ENCODE measurements at places on chromosomes 11 and 22. TPM values are rescaled to one million over a fixed set of nuclear protein-coding genes. Genes with fewer than 3 reads are reported as not detected.

The OR5B21 gene
- not detected for polyA plus RNA-seq

The WNT11 gene
- polyA plus RNA-seq, result 14.8 TPM

The DGAT2 gene
- 3.1 TPM for polyA plus RNA-seq

The GAB4 gene
- not detected for polyA plus RNA-seq

The CD6 gene
- 0.65 TPM for polyA plus RNA-seq

The KCNA4 gene
- polyA plus RNA-seq, result 0.30 TPM

DNA sequence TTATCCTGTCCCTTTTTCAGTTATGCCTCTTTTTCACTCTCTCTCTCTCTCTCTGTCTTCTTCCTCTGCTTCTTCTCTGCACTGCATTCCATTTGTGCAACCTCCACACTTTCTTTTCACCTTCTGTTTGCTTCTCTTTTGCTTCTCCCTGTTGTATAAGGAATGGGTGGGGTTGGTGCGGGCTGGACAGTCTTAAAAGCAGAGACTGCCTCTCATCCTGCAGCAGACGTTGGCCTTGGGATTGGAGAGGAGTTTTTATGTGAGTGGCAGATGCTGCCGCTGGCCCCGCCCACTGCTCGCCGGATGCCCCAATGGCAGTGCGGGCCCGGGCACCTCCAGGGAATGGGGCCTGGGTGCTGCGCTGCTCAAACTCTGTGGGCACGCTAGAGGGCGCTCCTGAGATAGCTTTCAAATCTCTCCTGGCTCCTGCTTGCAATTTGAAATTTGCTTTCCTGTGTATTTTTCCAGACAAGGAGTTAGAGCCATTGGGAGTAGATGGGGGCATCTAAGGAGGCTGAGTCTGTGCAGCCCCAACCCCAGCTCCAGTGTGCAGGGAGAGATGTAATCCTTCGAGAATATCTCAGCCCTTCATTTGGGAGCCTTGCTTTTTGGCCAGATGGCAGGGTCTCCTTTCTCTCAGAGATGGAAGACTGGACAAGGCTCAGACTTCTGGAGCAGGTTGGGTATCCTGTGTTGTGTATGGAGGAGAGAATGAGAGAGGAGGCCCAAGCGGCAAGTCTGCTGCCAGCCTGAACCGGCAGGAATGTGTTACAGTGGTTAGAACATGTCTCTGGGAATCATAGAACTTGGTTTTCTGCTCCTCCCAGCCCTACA, 81.2 kb downstream of the GRAMD1B start:
- DNase-seq, result peak; percentile 76

DNA sequence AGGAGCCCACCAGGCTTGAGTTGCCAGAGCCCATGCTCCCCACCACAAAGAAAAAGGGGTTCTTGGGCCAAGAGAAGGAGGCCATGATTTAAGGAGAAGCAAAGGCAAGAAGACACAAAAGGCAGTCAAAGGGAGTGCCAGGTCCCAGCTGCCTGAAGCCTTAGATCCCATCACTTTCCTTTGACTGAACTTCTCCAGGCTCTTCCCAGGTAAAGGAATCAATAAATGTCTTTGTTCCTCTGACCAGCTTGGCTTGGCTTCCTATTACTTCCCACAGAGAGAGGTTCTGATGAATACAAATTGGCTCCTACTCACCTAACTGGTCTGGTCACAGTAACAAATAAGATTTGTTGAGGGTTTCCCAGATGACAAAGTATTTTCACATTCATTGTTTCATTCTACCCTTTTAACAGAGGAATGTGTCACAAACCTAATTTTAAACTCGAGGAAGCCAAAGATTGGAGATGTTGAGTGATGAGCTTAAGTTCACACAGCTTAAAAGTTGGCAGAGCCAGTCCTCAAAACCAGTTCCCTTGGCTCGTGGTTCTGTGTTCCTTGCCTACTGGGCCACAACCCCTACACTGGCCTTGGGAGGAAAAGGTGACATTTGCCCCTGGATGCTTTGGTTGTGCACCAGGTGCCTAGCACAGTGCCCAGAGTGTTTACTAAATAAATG, 96.4 kb upstream of the SESN3 start:
- no peak for DNase-seq

- DNase-seq, result no peak
Measured at GRCh38 chr11:12209096-12209495, 98.7 kb downstream of the MICAL2 start.

DNA sequence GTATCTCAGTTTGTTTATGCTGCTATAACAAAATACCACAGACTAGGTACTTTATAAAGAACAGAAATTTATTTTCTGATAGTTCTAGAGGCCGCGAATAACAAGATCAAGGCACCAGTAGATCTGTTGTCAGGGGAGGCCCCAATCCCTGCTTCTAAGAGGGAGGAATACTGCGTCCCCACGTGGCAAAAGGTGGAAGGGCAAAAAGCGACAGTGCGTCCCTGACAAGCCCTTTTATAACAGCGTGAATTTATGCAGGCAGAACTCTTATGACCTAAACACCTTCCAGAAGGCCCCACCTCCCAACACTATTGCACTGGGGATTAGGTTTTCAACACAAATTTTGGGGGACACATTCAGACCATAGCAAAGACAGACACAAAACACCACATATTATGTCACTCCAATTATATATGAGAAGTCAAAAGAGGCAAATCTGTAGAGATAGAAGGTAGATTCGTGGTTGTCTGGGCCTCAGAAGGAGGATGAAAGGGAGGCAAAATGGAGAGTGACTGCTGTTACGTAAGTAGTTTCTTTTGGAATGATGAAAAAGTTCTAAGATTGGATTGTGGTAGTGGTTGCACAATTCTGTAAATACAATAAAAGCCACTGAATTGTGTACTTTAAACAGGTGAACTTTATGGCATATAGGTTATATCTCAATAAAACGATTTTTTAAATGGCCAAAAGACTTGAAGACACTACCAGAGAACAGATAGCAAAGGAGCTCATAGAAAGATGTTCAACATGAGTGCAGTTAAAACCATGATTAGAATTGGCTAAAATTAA, 30.1 kb upstream of the TNRC6B start:
- DNase-seq, result no peak

GRCh38 chr11:19359221-19360000, 118.7 kb upstream of the E2F8 start:
- no peak for DNase-seq

DNA sequence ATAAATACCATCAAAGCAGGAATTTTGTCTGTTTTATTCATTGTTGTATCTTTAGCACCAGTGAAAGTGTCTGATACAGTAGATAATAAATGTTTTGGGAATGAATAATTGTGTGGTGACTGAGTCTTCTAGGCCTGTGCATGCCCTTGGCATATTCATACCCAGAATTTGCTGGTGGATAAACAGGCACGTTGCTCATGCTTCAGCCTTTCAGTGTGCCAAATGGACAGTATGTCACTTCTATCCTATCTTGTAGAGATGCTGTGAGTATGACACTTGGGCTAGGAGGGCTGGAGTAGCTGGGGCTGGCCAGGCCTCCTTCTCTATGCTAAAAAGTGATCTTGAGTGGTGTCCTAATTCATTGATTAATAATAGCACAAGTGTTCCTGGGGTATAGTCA, 287.3 kb upstream of the DDI1 start:
- DNase-seq, result no peak

GRCh38 chr22:42892571-42893316, 35.7 kb upstream of the ARFGAP3 start:
- no peak for DNase-seq

DNA sequence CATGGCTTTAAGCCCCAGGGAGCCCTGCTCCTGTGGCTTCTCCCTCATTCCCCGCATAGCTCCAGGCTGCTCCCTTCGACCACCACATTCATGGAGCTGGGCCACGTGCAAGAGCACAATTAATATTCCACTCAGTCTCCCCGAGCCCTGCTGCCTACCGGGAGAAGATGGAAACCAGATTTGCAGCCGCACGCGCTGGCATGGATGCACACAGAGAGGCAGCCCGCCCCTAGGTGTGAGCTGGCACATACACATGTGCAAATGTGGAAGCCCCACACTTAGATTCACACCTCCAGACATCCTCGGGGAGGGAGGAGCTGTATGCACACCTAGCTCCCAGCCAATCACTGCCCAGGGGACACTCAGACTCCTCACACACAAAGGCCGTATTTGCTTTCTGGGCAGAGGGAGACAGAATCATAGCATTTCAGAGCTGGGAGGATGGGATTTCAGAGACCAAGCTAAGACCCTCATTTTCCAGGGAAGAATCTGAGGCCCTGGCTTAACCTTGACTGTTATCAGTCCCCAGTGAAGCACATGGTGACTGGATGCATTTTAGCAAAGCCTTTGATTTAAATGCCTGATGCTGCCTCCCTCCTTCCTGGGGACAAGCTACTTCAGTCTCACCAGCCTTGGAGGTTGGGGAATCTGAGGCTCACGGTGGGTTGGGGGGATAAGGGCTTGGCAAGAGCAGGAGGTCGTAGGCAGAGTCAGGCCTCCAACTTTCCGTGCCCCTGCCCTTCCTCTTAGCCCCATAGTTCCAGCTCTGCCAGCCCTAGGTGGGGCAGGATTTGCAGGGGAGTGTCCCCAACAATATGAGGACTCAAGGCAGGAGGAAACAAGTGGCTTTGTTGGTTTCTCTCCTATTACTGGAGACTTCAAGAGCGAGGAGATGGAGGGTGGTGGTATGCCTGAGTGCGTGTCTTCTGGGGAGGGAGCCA, 5.3 kb upstream of the CREB3L1 start:
- no peak for DNase-seq

GRCh38 chr11:82718307-82718706, 15.4 kb downstream of the FAM181B start:
- DNase-seq, result peak; percentile 57

DNA sequence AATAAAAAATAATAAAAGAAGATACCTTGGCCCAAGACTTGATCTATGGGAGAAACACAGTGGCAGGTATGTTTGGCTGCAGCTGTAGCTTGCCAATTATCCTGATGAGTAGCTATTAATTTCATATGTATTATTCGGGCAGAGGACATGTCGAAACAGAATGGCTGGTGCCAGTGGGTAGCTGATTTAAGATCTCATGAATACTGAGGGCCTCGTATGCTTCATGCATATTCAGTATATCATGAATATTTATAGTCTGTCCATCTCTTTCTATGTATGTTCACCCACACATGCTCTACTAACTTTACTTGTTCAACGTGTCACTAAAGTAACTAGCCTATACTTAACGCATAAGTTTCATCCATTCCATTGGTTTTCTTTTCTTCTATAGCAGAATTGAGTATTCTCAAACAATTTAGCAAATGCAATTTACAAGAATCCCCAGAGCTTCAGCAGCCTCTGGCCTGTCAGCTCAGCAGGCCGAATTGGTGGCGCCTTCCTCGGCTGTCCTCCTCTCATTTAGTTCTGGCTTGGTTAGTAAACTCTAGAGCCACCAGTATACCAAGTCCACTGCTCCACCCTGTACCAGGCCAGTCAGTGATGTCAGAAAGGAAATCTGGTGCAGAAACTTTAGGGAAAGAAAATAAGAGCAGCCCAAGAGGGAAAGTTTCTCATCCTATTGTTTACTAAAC, 17.9 kb downstream of the ART5 start:
- DNase-seq, result no peak

- no peak for DNase-seq
Measured at GRCh38 chr11:16169956-16170847, 186.1 kb downstream of the SOX6 start.

GRCh38 chr11:68200639-68201038, 12.5 kb downstream of the KMT5B start:
- no peak for DNase-seq

GRCh38 chr11:12994476-12994875, 14.6 kb upstream of the RASSF10 start:
- no peak for DNase-seq

DNA sequence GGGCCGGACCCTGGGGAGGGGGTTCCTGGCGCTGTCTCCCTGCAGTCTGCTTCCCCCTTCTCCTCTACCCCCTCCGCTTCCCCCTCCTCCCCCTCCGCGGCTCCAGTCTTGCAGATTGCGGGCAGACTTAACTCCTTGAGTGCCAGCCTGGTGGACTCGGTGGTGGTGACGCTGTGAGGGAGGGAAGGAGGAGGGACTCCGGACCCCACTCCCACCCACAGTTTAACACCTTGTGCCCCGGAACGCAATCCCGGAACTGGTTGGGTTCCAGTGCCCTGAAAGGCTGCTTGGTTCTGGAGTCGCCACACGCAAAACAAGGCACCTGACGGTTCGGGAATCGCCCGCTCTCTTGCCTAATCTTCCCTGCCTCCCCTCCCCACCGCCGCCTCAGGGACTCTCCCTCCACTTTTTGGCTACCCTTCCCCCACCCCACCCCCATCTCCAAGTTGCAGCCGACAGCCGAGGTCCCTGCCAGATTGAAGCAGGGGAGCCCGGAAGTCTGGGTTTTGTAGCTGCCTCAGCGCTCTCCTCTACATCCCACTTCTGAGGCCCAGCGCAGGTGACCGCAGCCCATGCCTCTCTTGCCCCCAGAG, 3.9 kb upstream of the BCL9L start:
- DNase-seq, result peak; percentile 95

DNA sequence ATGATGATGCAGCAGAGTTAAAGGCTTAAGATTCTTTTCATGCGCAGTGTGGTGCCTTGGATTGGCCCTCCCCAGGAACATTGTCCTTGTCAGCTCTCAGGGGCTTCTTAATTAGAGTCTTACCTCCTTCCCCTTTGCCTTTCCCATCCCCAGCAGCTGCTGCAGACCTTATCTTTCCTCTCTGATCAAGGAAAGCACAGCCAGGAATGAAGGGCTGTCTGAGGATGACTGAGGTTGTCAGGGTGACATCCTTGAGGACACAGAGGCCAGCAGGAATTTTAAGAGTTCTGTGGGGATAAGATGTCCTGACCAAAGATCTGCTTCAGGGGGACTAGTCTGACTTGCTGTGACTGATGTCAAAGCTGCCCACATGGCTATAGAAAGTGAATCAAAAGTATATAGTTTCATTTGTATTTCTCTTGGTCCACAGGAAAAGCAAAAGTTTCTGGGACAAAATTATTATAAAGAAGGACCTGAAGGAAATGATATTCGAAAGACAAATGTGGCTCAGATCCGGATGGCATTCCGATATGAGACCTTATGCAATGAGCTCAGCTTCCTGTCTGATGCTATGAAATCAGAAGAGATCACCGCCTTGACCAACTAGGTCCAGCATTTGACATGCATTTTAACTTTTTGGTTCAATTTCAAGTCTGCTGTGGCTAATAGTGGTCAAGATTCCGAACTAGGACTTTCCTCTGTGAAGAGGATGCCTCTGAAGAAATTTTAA, 35.5 kb downstream of the RNF141 start:
- no peak for DNase-seq

DNA sequence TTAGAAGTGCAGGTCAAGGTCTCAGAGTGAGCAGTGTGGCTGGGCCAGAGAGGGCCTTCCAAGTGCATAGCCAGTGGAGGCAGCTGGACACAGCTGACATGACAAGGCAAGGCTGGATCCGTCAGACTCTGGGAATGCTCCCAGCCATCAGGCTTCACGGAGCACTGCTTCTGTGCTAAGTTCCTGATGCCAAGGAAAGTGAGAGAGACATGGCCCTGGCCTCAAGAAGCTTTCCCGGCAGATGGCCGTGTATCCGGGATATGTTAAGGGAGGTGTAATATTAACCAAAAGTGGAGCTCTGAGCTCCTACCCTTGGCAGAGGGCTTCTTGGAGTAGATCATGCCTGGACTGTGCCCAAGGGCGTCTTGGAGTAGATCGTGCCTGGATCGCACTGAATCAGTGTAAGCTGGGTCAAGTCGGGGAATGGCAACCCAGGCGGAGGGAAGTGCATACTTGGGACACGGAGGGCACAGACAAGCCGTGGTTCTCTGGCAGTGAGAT, 7.4 kb upstream of the EFCAB6 start:
- no peak for DNase-seq

Measured in muscle of arm (tissue), 14 donors.